ENCODE measurements at places on chromosomes 6 and 20.

- peak; percentile 96 for DNase-seq
These were observed 132.2 kb downstream of the OGFRL1 start for GRCh38 chr6:71420693-71421328.

- peak; percentile 93 for DNase-seq
These were observed 41.3 kb downstream of the PCNA start for GRCh38 chr20:5078399-5078958.

DNA sequence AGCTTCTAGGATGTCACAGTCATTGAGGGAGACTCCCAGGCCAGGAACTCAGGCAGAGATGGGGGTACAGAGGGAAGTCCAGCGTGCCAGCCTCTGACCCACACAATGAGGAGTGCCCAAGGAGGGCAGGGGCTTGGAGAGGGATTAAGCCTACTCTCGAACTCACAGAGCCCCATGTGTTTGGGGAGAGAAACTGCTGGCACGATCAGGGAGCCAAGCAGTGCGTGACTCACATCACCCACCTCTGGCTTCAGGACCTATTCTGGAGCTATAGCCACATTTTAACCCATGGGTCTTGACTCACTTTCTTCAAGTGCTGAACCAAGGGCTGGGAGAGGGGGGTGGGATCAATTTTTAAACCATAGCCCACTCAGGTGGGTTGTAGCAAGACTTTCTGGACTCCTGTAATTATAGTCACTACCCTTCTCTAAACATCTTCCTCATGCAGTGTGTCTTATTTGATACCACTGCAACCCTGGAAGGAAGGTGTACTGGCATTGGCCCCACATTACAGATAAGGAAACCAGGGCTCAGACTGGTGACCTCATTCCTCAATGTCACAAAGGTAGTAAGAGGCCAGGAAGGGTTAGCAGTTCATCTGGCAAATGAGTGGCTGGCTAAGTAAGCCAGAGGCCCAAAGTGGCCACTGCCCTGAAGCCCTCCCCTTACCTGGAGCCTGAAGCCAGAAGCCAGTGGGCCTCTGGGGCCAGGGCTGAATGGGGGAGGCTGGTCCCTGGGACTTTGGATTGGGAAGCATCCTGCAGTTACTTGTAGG is 12.0 kb downstream of the FOXP4 start:
- no peak for DNase-seq

DNA sequence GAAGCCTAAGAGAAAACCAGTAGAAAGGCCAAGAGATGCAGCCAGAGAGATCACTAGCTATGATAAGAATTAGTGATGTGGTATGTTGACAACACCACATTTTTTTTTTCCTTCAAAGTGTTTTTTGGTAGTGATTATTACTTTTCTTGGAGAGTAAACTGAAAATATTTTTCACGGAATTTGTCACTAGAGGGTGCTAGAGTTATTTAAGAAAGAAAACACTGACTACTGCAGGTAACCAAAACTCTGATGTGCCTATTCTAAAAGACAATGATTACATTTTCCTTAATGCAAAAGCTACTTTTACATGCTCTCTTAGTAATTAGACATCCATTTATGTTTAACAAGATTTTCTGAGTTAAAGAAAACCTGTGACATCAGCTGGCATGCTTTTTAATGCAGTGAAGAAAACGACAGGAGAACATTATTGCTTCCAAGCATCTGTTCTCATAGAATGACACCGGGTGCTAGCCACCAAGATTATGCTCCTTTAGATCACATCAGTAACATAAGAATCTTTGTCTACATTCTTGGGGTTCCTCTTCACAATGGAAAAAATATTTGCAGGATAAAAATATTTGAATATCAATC is 28.8 kb downstream of the RWDD2A start:
- DNase-seq: peak; percentile 50

DNA sequence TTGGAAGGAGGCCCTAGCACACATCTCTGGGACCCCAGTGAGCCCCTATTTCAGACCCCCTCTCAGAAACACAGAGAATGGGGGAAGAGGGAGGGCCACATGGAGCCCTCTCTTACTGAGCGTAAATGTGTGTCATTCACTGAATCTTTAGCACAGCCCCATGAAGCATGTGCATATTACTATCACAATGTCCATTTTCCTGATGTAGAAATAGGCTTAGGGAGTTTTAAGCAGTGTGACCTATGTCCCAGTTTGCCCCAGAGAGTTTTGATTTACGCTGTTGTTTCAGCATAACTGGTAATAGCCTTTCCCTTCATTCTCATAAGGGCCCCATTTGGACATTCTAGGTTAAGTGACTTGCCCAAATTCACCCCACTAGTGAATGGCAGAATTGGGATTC is 25.0 kb upstream of the TCP11 start:
- DNase-seq: no peak

Data from RPMI7951 (cell line).